C1 segment of cervical spinal cord (tissue), 14 donors: ENCODE measurements at places on chromosomes 5 and 9.

GRCh38 chr9:86039991-86040860 is 59.1 kb downstream of the GOLM1 start:
- DNase-seq: no peak

GRCh38 chr5:66323529-66323895 is 179.4 kb downstream of the SREK1 start:
- DNase-seq: no peak

GRCh38 chr5:38601133-38601862 is 44.9 kb upstream of the LIFR start:
- DNase-seq: no peak

DNA sequence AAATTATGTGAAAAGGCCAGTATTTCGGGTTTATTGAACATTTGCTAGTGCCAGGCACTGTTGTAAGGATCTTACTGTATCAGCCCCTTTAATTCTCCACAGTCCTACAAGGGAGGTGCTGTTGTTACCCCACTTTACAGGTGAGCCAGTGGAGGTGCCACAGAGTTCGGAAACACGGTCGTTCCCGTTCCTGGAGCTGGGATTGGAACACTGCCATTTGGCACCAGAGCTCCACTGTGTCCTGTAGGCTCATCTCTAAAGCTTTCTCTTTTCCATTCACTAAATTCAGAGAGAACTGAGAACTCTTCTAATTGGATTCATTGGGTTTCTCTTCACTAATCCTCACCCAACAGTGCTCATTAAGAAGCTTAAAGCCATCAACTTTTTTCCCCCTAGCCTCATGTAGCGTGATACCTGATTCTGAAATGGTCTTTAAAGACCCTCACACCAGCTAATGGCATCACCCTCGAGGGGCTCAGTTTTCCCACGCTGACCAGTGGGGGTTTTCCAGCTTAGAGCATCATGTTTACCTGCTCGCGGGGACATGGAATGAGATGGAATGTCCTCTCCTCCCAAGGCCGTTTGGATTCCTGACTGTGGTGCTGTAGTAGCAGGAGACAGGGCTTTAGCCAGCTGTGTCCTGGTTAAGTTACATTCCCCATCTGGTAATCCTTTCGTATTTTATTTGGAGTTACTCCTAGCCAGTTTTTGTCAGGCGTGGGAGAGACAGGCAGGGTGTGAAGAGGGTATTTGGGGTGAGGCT is 5.8 kb downstream of the ERGIC1 start:
- no peak for DNase-seq

- DNase-seq: no peak
Observed at GRCh38 chr9:90287567-90288274, 354.9 kb downstream of the DIRAS2 start.

DNA sequence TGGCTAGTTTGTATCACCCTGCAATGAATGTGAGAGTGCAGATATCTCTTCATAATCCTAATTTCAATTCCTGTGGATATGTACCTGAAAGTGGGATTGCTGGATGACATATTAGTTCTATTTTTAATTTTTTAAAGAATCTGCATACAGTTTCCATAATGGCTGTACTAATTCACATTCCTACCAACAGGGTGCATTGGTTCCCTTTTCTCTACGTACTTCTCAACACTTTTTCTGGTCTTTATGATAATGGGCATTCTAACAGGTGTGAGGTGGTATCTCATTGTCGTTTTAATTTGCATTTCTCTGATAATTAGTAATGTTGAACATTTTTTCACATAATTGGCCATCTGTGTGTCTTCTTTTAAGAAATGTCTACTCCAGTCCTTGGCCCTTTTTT is 927.5 kb downstream of the DTWD2 start:
- DNase-seq: no peak
